ENCODE measurements at places on chromosomes 7 and 10. TPM values are rescaled to one million over a fixed set of nuclear protein-coding genes. Genes with fewer than 3 reads are reported as not detected.

The ENKUR gene
- total RNA-seq = not detected

The FGFR2 gene
- 14.7 TPM for total RNA-seq

The OR2A5 gene
- not detected for total RNA-seq

The ACTR3C gene
- 2.8 TPM for total RNA-seq

The CPA5 gene
- total RNA-seq = not detected

The FGL2 gene
- 0.15 TPM for total RNA-seq

The STARD3NL gene
- total RNA-seq = 39.3 TPM

The POP7 gene
- total RNA-seq = 58.6 TPM

The FEZF1 gene
- total RNA-seq = not detected

The ZPBP gene
- not detected for total RNA-seq
